ENCODE measurements at places on chromosomes 3 and 15.

DNA sequence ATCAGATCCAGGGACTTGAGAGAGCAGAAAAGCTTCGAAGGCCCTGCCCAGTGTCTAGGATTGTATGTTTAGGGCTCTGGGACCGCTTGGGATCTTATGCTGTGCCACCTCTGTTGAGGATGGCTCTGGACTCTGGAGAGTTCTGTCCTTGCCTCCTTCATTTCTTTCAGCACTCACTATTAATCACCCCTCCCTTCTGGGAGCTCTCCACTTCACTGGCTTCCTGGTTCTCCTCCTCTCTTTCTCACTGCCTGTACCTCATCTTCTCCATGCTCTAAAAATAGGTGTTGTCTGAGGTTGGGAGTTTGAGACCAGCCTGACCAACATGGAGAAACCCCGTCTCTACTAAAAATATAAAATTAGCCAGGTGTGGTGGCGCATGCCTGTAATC, 17.3 kb downstream of the MAPKBP1 start:
- no peak overlapping the region for H3K4me3 ChIP-seq
- H3K4me1 ChIP-seq, result peaks cover 56% of the 10 kb centered on the region
- peak overlapping the region; percentile 19 for H3K27ac ChIP-seq
- no peak for DNase-seq
- H3K27me3 ChIP-seq, result no peaks in the 10 kb centered on the region

DNA sequence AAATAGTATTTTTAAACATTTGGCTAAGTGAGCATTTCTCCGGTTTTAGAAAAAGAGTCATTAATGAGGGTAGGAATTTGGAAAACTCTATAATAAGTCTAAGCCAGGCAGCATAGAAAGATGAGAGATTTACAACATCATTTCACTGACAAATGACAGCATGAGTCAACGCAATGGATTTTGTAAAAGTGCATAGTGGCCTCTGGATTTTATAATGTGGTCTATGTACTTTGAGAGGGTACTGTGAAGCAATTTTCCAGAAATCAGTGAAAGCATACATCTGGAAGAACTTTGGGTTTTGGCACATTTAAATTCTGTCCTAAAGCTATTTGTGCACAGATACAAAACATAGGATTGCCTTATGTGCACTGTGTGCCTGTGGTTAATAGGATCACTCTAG, 130.8 kb upstream of the CCNL1 start:
- no peak overlapping the region for H3K4me3 ChIP-seq
- no peaks in the 10 kb centered on the region for H3K27me3 ChIP-seq
- DNase-seq, result no peak
- no peaks in the 10 kb centered on the region for H3K4me1 ChIP-seq

DNA sequence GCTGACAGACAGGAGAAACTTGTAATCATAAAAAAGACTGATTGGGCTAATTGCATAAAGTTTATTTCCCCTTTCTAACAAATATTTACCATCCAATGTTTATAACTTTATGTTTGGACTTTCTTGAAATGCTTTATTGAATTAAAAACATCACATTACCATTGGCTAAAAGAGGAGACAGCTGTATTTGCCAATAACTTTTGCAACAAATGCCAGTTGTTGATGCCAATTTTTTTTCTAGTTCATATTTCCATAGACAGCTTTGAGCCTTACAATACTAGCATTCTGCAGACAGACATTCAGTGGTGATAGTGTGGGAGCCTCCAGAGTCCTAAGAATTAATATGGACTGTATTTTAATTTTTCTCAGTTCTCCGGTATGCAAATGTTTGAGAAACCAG, 198.4 kb downstream of the ADAMTS17 start:
- H3K27ac ChIP-seq, result no peak overlapping the region
- peaks cover 3% of the 10 kb centered on the region for H3K27me3 ChIP-seq
- DNase-seq, result no peak
- peaks cover 27% of the 10 kb centered on the region for H3K36me3 ChIP-seq
- peaks cover 3% of the 10 kb centered on the region for H3K4me1 ChIP-seq

DNA sequence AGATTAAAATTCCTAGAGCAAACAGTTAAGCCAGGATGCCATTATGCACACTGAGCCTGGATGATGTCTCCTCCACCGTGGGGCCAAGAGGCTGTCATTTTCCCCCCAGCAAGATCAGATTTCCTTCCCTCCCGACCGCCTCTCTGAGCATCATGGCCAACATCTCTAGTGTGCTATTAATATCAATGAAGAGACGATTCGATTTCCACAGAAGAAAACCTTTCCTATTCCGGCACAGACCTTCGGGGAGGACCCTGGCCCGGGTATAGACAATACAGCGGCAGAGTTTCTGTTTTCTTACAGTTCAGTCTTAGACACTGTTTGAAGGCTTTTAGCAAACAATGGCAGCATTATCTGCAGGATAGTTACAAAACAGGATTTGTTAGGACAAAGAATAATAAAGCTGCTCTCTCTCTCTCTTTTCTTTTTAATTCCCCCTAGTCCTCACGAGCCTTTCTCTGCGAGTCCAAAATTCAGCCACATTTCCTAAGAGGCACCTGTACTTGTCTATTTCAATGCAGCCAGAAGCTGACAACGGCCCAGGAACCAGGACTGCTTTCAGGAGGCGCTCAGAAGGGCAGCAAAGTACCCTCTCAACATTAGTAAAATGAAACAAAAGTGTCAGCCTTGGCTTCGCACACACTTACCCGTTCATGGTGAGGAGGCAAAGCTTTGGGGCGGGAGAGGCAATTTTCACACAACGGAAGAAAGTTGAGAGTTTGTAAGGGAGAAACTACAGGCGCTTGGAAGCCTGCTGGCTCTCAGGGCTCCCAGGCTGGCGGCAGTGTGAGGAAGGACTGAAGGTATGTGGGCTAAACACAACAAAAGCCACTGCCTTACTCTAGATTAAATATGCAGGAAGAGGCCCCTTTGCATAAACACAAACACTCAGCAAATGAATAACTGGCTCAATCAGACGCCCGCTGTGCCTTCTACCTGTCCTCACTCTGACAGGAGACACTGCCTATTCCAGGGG, 278.0 kb downstream of the FOXP1 start:
- H3K36me3 ChIP-seq, result peaks cover 9% of the 10 kb centered on the region
- peaks cover 65% of the 10 kb centered on the region for H3K4me1 ChIP-seq
- DNase-seq, result no peak
- peak overlapping the region; percentile 97 for H3K4me3 ChIP-seq

GRCh38 chr15:78715930-78716329, 74.9 kb upstream of the CHRNB4 start:
- no peak overlapping the region for H3K27ac ChIP-seq
- no peak overlapping the region for H3K4me3 ChIP-seq
- peaks cover 30% of the 10 kb centered on the region for H3K27me3 ChIP-seq
- DNase-seq, result no peak
- no peaks in the 10 kb centered on the region for H3K4me1 ChIP-seq

DNA sequence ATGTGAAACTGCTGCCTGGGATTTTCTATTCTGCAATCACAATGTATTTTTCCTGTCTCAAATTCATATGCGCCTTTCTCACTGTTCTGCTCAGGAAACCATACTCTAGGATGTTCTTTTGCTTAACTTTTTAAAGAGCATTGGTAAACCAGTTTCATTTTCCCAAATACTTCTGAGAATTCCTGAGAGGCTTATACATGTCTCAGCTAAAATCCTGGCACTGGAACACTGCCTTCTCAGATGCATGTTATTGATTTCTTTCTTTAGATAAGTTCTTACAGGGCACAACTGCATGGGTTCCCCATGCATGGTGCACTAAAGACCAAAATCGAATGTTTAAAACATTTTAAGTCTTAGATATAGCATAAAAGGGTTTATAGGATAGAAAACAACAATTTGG, 178.3 kb upstream of the PLSCR5 start:
- DNase-seq, result no peak
- no peak overlapping the region for H3K4me3 ChIP-seq
- H3K36me3 ChIP-seq, result no peaks in the 10 kb centered on the region
- H3K27me3 ChIP-seq, result no peaks in the 10 kb centered on the region
